ENCODE measurements at places on chromosomes 5 and 9. TPM values are rescaled to one million over a fixed set of nuclear protein-coding genes. Genes with fewer than 3 reads are reported as not detected.
A peak's percentile ranks its signal among the peaks of the same experiment; 100 is the strongest.

The ANAPC2 gene
- total RNA-seq = 6.7 TPM

DNA sequence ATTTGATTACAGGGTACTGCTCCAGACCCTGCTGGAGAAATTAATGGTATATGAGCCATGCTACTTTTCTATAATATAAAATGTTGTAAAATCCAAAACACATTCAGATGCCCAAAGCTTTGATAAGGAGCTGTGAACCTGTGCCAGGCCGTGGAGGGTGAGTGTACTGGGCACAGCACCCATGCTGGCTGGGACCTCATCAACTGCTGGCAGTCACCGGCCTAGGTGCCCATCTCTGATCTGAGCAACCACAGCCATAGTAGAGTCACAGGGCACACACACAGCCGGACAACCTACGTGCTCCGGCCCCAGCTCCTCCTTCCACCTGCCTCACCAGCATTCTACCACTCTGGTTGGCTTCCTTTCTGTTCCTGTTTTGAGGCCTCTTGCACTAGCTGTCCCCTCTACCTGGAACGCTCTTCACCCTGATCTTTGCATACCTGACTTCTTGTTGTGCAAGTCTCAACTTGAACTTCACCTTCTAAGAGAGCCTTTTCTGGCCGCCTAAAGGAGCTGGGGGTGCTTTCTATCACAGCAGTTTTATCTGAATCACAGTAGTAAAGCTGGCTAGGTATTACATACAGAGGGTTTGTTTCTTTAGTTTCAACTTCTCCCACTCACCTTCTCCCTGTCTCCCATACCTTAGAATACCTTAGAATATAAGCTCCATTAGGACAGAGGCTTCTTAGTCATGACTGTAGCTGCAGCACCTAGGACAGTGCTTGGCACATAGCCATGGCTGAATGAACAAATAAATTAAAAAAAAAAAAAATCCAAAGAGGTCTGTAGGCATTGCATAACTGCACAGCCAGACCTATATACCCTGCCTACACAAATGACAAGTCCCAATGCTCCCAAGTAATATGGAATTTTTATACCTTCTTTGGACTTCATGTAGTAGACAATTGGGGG lies 51.7 kb downstream of the MED27 start:
- DNase-seq = no peak

The RELL2 gene
- not detected for total RNA-seq

DNA sequence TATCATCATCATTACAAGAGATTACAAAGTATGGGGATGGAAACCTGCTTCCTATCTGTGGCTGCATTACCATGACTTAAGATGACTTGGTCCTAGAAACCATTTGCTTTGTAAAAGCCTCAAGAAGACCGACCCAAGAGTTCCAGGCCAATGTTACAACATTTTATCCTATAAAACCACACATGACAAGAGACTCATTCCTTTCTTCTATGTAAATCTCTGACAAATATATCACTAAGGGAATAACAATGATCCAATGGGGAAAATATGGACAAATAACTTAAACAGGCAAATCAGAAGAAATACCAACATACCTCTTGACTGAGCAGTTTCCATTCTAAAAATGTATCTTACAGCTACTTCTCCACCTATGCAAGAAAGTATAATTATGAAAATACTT lies 44.3 kb upstream of the VPS13A start:
- DNase-seq = no peak

DNA sequence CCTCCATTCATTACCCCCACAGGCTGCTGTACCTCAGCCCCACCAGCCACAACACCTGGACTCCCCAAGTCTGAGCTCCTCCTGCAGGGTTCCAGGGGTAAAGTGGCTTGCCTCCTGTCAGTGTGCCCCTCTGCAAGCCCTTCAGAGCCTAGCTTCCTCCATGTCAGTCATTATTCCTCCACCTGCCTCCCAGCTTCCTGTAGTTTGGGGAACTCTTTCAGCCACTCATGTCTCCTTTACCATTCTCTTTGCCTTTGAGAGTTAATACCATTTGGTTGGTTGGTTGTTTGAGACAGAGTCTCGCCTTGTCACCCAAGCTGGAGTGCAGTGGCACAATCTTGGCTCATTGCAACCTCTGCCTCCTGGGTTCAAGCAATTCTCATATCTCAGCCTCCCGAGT lies 36.2 kb downstream of the IRF1 start:
- DNase-seq = peak; percentile 8

- DNase-seq = no peak
Measured at GRCh38 chr9:94472806-94473360, 82.0 kb upstream of the PCAT7 start.
